ENCODE measurements at places on chromosomes 4 and X.

DNA sequence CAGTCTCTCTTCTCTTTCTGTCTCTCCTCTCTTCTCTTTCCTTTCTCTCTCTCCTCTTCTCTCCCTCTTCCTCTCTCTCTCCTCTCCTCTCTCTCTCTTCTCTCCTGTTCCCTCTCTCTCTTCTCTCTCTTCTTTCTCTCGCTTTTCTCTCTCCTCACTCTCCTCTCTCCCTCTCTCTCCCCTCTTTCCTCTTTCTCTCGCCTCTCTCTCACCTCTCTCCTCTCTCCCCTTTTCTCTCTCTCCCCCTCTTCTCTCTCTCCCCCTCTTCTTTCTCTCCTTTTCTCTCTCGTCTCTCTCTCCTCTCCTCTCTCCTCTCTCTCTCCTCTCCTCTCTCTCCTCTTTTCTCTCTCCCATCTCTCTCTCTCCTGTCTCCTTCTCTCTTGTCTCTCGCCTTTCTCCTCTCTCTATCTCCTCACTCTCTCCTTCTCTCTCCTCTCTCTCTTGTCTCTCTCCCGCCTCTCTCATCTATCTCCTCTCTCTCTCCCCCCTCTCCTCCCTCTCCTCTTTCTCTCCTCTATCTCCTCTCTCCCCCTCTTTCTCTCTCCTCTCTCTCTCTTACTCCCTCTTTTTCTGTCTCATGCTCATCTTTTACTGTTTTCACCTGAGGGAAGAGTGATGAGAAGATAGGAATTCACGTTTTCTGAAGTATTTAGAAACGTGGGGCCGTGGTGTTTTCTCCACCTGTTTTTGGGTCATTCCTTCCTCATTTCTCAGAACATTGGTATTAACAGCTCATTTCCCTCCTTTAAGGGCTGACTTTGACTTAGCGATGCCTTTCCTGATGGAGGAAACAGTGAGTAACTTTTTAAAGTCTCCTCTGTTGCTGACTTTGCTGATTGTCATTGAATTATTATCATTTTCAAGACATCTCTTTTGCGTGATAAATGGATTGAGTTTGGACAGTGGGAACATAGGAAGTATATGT is 80.6 kb upstream of the CD99 start:
- peak; percentile 31 for DNase-seq

DNA sequence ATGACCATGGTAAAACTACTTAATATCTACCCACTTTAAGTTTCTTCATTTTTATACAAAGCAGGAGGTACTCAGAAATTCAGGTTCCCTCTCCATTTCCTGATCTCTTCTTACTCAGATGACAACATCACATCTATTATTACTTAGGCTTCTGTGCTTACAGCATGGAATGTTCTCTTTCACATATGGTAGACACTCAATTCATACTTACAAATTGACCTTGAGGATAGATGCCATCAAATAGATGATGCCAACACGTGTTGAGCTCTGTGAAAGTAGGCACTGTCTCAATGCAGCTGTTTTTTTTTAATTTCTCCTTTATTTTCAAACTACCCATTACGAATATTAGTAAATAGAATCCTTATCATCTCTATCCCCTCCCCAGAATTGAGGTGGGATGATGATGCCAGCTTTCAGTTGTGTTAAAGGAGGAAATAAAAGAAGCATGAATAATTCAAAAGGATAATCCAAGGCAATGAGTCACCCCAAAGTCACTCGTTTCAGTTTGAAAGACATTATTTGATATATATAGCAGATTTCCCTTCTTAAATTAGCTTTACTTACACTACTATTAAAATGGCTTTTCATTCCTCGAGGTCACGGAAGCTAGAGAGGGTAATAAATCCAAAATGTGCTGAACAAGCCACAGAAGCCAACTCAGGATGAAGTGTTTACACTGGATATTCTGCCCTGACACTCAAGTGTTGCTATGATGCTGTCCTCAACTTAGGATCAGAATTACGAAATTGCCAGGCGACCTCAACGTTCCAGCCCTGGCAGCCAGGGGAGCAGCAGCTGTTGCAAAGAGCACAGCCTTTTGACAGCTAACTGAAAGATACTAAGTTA is 124.2 kb upstream of the EOLA2 start:
- DNase-seq, result peak; percentile 36

DNA sequence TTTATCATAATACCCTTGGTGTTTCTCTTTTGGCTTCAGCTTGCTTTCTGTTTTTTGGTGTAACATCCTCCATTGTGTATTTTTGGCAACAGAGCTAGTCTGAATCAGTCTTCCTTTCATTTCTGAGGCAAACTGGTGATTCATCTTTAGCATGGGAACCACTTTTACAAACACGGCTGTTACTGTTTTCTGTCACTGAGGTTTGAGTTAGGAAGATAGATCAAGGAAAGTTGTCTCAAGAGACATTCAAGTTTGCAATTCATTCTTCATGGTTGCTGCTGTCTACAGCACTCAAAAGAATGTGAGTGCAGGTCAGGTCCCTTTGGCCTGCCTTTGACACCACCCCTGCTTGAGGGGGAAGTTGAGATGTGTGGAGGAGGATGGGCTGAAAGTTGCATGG is 36.3 kb downstream of the IL21 start:
- DNase-seq, result peak; percentile 91

DNA sequence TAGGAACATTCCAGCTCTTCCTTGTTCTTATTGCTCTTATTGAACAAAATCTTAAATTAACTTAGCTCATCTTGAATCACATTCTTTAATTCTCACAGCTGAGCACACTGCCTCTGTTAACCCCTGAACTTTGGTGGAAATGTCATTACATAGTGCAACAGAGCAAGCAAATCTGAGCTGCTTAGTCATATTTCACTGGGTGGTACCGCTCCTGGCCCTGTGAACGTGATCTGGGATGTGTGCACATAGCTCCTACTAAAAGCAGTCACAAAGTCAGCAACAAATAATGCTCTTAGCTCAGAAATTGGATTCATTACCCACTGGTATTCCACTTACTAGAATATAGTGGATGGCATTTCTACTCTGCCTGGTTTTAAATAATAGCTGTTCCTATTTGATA is 27.9 kb downstream of the ARHGEF6 start:
- DNase-seq, result peak; percentile 45

DNA sequence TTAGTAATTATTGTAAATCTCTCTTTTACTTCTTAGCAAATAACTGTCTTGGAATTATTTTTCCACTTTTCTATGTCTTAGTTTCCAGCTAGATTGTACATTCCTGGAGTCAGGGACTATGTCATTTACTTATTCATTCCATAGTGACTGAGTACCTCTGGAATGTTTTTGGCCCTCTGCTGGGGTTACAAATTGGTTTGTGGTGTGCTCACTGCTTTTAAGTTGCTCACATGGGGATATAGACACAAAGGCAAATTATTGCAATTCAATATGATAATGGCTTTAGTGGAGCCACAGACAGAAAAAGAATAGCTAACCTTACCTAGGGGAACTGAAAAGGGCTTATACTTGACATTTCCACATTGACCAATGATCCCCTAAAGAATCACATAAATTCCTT is 63.7 kb upstream of the PDGFRA start:
- DNase-seq, result peak; percentile 95

DNA sequence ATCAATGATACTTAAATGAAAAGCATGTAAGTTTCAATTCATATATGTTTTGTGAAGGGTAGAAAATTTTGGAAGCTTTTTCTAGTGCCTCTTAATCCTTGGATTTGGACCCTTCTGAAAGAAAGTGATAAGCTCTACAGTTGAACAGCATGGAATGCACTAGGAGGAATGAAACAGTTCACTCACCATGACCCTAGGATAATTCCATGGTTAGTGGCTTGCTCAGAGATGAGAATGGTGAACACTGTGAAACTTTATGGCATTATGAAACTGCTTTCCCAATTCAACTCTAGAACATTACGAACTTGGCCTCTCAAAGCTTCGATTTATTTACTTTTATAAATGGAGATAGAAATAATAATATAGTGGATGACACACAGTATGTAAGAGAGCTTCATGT is 88.9 kb upstream of the FAT4 start:
- no peak for DNase-seq

DNA sequence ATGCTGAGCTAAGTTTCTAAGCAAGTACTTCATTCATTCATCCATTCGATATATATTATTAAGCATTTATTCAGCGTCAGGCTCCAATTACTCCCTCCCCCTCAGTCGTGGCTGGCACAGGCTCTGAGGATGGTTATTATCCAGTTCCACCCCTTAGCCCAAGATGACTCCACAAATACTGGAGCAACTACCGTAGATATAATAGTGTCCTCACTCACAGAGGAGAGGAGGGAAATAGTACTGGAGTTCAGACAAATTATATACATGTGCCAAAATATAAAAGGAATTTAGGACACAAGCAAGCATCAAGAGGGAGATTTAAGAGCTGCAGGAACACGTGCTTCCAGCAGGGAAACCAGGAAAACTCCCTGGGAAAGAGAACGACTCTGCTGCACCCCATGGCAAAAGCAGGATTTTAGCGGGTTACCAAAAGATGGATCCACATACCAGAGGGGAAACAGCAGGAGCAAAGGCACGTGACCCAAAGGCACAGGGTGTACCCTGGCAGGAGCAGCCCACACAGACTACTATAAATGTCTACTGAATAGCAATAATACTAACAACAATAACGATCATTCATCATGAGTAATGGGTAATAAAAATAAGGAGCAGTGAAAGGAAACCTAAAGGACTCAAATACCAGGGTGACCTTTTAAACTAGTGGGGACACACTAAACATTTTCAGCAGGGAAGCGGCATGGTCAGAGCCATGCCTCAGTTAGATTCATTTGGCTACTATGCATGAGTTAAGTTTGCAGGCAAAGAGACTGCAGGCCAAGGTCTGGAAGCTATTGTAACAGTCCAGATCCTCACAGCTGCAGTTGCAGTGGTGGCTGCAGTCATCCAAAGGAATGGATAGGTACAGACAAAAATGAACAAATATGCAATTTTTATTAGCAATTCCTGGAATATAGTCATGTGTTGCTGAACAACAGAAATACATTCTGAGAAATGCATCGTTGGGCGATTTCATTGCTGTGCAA is 153.7 kb downstream of the APBB2 start:
- DNase-seq, result peak; percentile 44

GRCh38 chr4:113711883-113712662 is 49.5 kb downstream of the CAMK2D start:
- no peak for DNase-seq

DNA sequence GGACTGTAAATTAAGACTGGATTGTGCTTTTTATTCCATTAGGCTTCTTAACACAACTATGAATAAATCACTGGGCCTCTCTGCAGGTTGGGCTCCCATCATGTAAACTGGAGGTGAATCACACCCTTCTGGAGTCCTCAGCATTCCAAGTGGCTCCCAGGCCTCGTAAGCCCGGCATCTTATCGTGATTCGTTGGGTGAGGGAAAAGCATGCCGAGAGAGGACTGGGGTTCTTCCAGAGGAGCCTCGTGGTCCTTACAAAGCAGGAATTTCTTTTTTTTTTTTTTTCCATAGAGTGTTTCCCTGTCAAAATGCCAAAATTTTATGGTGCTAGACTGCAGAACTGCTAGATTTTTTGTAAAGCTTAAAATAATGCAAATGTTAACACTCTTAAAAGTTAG is 20.0 kb downstream of the CLDN22 start:
- peak; percentile 55 for DNase-seq

- no peak for DNase-seq
These were observed 93.2 kb upstream of the PRKX start for GRCh38 chrX:3806630-3807029.

DNA sequence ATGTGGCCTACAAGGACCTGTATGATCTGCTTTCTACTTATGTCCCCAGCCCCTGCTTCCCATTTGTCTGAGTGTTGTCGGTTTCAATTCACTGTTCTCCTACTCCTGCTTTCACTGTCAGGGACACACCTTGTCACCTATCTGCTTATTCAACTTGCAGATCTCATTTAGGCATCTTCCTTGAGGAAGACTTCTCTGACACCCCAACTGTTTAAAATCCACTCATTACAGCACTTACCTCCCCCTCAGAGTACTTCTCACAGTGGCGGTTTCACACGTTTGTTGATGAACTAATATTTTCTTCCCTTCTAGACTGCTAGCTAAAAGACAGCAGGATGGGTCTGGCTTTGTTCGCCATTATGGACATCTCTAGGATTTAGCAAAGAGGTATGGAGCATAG is 279.9 kb upstream of the TET2 start:
- no peak for DNase-seq

DNA sequence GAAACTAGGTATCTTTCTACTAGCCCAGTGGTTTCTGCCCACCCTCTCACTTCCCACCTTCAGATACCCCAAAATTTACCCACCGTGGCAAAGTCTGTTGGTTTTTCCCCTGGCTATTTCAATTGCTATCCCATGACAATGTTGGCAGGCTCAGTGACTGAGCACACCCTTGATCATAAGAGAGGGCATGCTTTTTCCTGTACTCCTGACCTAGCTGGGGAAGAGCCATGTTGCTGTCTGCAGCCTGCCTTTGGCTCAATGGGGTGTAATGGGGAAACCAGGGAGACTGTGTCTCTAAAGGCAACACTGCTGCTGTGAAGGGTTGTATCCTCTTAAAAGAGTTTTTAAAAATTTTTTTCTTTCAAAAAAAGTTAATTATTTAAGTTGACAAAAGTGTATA is 90.4 kb upstream of the CITED1 start:
- DNase-seq, result no peak

GRCh38 chrX:126580877-126581276 is 28.3 kb upstream of the DCAF12L1 start:
- DNase-seq, result no peak

GRCh38 chrX:129726307-129727111 is 12.3 kb upstream of the XPNPEP2 start:
- DNase-seq, result peak; percentile 77

DNA sequence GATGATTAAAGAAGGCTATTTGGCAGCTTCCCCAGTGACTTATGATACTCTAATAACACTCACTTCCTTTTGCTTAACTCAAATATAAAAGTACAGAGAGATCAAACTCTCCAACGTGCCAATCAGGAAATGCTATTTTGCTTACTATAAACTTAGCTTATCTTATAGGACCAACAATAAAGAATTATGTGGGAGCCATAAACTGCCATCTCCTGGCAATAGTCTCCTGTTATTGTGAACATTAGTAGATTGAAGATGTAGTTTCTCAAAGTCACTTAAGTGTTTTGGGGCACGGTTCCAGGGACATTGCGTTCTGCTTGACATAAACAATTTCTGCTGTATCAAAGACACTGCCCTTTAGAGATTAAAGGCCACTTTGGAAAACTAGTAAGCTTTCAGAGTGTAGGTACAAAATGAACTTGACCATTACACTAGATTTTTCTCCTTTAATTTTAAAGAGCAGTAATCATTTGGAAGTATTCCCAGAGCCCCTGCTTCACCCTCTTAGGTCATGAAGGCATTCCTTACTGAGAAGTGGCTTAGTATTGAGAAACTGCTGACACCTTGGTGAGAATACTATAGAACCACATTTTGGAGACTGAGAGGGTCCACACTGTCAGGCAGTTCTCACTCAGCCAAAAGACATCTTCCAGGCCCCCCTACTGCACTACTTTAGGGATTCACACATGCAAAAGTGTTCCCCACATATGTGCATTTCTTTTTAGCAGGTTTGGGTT is 51.9 kb downstream of the MAOA start:
- peak; percentile 15 for DNase-seq
